Brain microvascular endothelial cell (primary cell): ENCODE measurements at places on chromosomes 3 and 15.

GRCh38 chr3:144104679-144105078 lies 133.1 kb downstream of the DIPK2A start:
- no peak for DNase-seq

DNA sequence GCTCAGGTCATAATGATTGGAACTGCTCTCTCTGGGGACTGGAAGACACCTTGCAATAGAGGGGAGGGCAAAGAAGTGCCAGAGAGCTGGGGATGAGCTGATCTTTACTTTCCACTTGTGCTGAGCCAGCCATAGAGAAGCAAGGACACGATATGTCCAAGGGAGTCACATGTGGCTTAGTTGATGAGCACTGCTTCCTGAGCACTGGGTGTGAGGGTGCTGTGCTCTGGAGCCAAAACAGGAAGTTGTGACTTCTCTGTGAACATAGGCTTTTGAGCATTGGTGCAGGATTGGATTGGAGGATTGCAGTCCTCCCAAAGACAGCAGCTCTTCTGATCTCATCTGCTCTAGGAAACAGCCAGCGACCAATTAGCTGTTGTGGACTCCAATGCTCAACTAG lies 6.7 kb downstream of the PARP14 start:
- DNase-seq: no peak

- no peak for DNase-seq
These were observed 26.7 kb upstream of the SMAD3 start for GRCh38 chr15:67038736-67039135.

DNA sequence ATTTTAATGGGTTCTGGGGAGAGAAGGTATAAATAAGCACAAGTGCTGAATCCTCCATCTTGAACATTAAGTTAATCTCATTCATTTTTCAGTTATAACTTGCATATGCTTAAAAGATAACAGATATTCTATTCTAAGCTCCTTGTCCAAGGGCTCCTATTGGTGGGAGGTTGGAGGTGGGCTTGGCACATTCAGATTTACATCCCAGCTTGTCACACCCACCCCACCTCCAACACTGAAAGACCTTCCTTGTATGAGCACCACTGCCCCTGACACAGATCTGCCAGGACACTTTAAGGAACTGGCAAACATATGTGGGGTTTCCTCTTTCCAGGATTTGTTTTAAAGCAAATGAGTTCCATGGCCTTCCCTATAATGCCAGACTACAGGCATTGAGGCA lies 30.6 kb downstream of the HOMER2 start:
- DNase-seq: no peak

- peak; percentile 92 for DNase-seq
These were observed 21.4 kb downstream of the ROPN1B start for GRCh38 chr3:125990253-125990970.

DNA sequence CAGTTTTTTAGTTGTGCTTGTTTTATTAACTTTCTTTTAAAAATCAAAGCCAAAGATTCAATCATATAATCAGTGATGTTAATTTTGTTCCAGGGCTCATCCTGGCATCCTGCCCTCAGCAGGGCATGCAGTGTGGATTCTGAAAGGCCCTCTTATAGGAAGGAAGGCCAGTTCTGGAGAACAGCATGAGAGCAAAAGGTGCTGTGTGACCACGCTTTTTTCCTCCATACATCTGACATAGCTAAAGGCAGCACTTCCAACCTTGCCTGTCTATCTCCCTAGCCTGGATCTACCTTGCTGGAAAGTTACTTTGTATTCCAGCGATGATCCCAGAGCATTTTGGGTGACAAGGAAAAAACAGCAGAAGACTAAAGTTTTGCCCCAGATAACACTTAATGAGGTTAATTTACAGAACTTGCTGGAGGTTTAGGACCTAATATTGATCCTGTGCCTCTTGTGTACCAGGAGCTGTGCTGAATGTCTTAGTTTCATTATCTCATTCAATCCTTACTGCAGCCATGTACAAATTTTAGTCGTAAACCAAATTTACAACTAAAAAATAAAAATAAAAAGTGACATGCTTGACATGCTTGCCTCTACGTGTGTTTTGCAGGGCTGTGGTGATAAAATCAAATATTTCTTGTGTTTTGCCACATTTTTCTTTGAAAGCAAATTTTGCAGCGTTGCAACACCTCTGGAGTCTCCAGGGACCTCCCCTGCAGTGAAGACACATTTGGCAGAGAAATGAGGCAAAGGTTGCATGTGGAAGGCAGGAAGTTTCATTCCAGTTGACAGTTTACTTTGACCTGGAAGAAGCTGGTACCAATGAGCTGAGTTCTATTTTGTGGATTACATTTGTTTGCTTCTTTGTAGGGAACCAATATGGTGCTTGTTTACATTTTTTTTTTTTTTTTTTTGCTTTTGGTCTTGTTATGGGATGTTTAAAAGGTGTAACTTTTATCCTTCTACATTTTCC lies 13.2 kb downstream of the IL1RAP start:
- no peak for DNase-seq

DNA sequence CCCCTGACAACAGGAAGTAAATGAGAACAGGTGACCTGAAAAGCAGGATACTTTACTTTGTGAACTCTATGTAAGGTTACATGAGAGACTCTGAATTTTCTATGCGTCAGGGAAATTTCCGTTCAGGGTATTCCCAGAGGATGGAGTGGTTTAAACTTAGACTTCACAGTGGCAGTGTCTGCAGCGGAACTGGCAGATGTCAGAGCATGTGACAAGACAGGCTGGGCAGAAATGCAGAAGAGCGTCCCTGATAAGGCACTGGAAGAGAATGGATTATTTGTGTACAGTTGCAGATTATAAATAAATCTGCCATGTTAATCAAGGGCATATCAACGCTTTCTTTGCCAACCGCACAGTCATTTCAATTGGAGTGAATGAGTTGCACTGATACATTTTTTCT lies 598.4 kb upstream of the ZNF717 start:
- peak; percentile 23 for DNase-seq

DNA sequence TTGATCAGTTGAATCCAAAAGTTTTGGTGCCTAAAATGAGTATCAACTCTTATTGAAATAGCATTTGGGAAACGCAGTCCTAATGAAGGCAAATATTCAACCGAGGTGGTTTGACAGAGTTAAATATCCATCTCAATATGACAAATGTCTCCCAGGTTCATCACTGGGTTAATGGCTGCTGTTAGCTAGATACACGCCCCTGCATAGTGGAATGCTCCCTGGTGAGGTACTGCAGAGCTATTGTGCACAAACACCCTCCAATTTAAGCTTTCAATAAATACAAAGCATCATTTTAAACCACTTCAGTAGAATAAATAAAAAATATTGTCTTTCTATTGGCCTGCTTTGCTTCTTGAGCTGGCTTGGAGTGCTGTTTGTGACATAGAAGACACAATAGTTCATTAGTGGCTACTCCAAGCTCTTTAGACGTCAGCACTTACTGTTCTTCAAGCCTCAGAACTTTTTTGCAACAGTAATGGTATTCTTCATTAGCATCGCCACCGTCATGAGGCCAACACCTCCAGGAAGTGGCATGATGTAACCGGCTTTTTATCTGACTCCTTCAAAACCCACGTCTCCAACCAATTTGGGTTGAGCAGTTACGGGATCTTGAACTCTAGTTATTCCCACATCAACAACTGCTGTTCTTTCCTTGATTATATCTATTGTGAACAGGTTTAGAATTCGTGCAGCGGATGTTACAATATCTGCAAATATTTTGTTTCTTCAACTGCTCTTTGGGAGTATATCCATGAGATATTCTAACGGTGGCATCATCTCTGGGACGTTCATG lies 1159.6 kb upstream of the EPHA6 start:
- DNase-seq: no peak

DNA sequence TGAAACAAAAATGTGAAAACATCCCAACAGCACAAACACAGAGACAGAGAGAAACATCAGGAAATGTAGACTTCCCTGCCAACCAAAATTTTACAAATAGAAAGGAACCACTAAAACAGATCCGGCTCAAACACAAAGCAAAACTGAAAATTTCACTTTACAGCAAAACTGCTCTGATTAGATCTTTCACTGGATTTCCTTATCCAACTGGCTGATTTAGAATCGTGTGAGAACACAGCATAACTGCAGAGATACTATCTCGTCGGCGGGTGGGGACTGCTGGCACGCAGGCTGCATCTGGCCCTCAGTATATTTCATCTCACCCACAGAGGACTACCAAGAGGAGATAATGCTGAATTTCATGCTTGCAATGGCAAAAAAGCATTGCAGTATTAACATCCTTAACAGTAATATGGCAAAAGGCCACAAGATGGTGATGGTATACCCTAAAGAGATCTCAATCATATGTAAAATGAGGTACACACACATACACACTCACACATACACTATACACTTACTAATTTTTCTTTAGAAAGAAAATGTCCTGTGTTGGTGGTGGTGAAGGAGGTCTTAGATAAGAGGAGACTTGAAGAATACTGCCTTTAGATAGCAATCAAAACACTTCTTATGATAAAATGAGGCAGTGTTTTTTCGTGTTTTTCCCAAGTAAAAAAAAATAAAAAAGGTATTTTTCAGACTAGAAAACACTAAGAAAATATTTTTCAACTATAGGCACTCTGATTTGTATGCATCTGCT lies 10.6 kb upstream of the LEO1 start:
- peak; percentile 53 for DNase-seq

DNA sequence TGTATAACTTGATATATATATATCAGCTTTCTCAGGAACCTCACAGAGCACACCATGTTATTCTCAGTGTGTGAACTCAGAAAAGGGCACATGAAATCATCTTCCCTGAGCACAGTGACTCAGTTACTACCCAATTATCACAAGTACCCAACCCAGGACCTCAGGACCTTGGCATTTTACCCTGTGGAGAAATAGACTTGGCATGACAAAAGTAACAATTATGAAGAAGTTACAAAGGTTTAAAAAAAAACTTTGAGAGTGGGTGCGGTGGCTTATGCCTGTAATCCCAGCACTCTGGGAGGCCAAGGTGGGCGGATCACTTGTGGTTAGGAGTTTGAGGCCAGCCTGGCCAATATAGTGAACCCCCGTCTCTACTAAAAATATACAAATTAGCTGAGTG lies 52.4 kb downstream of the ONECUT1 start:
- DNase-seq: no peak

GRCh38 chr15:60871731-60872130 lies 357.4 kb downstream of the RORA start:
- no peak for DNase-seq

GRCh38 chr3:73467211-73467610 lies 157.5 kb downstream of the PDZRN3 start:
- DNase-seq: no peak

DNA sequence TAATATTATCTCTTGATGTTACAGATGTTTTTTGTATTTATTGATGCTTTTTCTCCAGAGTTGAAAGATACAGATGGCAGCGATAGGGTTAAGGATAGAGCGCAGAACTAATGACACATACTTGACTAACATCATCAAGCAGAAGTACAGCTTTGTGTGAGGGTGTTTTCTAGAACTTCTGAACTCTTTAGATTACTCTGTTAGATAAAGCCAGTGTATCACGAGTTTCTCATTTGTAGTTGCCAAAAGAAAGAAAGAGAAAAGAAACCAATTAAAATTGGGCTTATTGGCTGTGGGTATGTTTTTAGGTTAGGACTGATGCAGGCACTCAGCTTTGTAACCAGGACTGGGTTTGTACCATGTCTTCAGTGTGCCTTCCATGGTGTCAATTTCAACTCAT lies 6.6 kb upstream of the GPR171 start:
- DNase-seq: no peak

DNA sequence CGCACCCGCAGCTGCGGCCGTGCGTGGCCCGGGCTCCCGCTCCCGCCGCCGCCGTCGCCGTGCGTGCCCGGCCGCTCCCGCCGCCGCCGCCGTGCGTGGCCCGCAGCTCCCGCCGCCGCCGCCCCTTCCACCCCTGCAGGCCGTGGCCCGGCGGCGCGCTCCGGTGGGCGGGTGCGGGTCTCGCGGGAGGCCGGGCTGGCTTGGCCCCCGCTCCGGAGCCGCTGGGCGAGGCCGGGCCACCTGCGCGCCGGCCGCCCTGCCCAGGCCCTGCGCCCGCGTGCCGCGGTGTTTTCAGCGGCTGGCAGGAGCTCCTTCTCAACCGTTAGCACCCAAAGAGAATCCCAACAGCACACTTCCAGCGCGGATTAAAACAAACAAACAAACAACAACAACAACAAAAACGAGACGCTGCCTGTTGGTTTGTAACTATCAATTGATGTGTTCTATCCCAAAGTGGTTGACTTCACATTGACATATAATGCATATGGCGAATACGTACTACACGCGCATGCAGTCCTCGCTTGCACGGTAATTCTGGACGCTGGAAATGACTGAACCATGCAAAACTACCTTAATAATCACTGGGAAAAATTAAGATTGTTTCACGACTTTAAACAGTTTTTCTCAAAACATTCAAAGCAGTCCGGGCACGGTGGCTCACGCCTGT lies 113.7 kb upstream of the GOLGA8J start:
- DNase-seq: no peak

DNA sequence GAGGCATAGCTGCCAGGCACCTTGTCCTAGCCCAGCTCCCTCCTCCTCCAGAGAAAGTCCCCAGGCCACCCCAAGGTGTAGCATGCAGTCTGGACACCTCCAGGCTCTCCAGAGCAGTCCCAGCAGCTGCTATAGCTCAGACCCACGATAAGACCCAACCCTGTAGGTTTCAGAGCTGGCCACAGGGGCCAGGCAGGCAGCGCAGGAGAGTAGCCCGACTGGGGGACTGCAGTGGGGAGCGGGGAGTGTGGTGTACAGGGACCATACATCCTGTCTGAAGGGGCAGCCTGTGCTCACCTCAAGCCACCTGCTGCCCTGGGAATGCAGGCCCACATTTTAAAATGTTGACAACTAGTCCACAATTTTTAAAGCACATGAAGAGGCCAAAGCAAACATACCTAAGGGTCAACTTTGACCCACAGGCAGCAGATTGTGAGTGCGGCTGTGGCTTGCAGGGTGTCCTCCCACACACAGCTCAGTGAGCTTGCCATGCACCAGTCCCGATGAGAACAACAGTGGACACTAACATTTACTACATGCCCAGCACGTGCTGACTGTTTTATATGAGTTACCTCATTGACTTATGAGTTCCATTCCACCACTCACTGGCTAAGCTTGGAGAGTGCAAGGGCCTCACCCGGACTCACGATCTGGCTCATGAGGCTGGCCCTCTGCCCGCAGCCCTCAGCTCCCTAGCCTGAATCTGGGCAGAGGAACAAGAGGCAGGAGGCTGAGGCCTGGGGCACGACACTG lies 81.4 kb downstream of the DNAJB8 start:
- peak; percentile 11 for DNase-seq

GRCh38 chr3:159872374-159873109 lies 116.1 kb upstream of the IL12A start:
- peak; percentile 94 for DNase-seq

- no peak for DNase-seq
These were observed 302.7 kb downstream of the AGBL1 start for GRCh38 chr15:86382341-86382740.

DNA sequence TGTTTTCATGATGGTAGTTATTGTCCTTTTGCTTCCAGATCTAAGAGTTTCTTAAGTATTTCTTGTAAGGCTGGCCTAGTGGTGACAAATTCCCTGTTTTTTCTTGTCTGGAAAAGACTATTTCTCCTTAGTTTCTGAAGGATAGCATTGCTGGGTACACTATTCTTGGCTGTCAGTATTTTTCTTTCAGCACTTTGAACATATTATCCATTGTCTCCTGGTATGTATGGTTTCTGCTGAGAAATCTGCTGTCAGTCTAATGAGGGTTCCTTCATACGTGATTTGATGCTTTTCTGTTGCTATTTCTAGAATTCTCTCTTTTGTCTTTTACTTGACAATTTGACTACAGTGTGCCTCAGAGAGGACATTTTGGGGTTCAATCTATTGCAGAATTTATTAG lies 134.3 kb downstream of the CGGBP1 start:
- DNase-seq: no peak

GRCh38 chr15:48622237-48622636 lies 23.3 kb downstream of the FBN1 start:
- DNase-seq: no peak

GRCh38 chr3:84008623-84009022 lies 950.2 kb upstream of the CADM2 start:
- DNase-seq: no peak
